ENCODE measurements at places on chromosomes 3 and 15.

DNA sequence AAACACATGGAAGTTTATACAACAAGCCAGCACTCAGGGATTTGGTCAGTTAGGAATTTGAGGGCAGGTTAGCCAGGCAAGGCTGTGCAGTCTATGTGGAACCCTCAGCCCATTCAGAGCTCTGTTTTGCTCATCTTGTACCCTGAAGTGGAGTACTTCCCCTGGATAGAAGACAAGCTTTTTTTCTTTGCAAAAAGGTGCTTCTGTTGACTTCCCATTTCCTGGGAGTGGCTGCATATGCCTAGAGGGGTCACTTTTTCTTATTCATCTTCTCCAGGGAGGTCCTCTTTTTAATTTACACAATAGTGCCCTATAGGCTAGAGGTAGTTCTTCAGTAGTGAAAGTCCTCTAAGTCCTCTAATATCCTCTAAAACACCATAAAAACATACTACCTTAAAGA is 225.0 kb upstream of the P2RY1 start:
- no peaks in the 10 kb centered on the region for H3K27me3 ChIP-seq
- DNase-seq: no peak
- H3K4me3 ChIP-seq: no peak overlapping the region
- no peak overlapping the region for H3K27ac ChIP-seq

DNA sequence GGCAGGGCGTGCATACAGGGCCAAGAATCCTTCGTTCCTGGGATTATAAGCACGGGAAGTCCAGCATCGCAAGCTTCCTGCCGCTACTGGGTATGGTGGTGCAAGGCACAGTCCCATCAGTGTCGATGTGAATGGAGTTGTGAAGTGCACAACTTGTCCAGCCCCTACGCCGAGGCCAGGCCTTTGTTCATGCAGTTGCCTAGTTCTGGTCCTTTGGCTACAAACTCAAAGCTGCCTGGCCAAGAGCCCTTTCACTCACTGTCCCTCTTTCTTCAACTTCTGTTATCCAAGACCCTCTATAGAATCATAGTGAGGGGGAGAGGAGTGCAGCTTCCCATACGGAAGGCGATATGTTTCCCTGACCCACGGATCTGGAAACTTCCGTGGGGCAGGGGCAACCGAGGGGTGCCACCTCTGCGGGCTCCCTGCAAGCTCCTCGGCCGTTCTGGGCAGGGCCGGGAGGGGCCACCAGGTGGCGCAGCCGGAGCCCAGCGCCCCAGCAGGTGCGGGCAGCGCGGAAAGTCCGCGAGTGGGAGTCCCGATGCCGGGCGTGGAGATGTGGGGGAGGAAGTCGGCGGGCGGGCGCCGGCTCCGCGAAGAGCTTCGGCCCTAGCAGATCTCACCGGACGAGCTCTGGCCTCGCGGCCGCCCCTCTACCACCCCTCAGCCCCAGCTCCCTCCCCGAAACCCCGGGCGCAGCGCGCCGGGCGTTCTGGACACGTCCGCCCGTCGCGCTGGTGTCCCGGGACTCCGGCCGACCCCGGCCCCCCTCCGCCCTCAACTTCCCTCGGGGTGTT is 693 bp downstream of the RASGRP1 start:
- no peaks in the 10 kb centered on the region for H3K4me1 ChIP-seq
- peaks cover 5% of the 10 kb centered on the region for H3K27me3 ChIP-seq
- peak; percentile 78 for DNase-seq
- H3K4me3 ChIP-seq: peak overlapping the region; percentile 88

DNA sequence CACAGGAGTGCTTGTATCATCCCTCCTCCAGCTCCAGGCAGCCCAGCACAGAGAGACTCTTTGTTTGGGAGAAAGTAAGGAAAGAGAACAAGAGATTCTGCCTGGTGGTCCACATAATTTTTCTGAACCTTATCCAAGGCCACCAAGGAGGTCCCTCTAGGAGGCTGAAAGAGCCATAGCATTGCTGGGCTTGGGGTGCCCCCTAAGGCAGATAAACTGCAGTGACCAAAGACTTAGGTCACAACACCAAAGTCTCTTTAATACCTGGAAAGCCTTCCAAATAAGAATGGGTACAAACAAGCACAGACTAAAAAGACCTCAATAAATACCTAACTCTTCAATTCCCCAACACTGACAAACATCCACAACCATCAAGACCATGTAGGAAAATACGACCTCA is 310.2 kb upstream of the PPP2R3A start:
- no peak overlapping the region for H3K4me3 ChIP-seq

DNA sequence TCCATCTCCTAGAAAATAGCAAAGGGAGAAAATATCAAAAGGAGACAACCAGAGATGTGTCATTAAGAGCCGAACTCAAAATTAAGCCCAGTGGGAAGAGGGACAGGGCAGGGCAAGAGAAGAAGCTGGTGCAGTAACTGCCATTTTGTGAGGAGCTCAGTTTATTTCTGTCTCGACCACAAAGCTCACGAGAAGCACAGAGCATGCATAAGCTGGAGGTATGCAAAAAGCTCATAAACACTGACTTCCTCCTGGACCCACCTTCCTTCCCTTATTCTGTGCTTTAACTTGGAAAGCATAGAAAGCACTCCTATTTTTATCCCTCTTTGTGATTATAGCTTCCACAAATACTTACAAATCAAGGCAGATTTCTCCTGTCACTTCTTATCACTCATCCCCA is 81.3 kb downstream of the DGKG start:
- H3K4me3 ChIP-seq: no peak overlapping the region
- no peaks in the 10 kb centered on the region for H3K36me3 ChIP-seq
- no peak overlapping the region for H3K27ac ChIP-seq
- peaks cover 3% of the 10 kb centered on the region for H3K27me3 ChIP-seq

DNA sequence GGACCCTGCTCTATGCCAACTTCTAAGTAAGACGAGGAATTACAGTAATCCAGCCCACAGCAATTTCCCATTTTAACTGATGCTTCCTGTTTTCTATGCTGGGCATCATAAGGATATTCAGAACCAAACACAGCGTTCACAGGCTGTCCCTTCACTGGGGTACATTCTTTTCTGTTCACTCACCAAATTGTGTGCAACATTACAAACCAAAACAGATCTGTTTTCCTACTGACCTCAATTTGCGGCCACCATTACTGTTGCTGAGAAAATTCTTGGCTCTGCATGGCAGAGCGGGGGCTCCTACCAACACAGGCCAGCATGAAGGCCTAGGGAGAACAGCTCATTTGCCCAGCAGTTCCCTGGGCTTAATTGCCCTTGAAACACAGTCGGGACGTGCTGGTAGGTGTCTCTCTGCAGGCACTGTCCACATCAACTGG is 76.5 kb downstream of the MYO1E start:
- peaks cover 3% of the 10 kb centered on the region for H3K27me3 ChIP-seq
- H3K4me1 ChIP-seq: peaks cover 49% of the 10 kb centered on the region
